NCI-H460 (cell line): ENCODE measurements at places on chromosomes 5 and 9.

DNA sequence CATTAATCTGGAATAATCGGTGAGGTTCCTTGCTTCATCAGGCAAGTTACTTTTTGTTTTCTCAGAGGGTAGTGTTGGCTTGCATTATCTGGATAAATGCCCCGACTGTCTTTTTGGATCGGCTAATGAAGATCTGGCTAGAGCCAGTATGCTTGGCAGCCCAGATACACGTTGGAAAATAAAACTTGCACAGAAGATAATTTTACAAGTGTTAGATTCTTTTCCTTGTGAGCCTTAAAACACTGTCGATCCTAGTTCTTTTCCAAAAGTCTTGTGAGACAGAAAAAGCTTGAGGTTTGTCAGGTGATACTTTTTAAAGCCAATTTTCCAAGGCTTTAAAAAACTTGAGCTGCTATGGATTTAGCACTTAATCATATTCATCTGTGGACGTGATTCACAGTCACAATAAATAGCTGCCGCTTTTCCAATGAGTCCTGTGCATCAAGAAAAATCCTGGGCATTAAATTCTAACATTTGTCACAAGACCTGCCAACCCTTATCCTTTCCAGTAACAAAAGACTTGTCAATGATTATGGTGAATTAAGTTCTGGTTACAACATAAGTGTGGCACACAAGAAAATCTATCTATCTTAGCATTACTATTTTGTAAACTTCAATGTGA lies 68.5 kb downstream of the PRLR start:
- no peak for DNase-seq

DNA sequence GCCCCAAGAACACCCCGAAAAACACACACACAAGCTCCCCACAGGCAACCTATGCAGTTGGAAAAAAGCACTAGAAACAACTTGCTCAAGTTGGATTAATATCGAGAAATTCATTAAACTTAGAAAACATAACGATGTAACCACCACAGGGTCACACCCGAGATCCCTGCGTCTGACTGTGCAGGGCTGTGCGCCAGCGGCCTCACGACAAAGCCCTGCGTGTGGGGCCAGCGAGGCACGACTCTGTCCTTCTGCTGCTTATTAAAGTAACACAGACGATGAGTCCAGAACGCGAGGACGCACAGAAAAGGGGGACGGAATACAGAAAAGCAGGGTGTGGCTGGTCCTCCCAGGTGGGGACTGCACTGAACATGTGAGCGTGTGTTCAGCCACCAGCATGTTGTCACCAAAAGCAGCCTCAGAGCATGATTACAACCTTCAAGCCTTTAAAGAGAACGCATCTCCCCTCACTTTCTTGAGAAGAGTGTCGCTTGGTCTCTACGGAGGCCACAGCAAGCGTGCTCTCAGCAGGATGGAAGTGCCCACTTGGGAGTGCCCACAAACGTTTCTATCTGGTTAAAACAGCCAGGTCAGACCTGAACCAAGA lies 14.4 kb downstream of the SLC12A7 start:
- no peak for DNase-seq

DNA sequence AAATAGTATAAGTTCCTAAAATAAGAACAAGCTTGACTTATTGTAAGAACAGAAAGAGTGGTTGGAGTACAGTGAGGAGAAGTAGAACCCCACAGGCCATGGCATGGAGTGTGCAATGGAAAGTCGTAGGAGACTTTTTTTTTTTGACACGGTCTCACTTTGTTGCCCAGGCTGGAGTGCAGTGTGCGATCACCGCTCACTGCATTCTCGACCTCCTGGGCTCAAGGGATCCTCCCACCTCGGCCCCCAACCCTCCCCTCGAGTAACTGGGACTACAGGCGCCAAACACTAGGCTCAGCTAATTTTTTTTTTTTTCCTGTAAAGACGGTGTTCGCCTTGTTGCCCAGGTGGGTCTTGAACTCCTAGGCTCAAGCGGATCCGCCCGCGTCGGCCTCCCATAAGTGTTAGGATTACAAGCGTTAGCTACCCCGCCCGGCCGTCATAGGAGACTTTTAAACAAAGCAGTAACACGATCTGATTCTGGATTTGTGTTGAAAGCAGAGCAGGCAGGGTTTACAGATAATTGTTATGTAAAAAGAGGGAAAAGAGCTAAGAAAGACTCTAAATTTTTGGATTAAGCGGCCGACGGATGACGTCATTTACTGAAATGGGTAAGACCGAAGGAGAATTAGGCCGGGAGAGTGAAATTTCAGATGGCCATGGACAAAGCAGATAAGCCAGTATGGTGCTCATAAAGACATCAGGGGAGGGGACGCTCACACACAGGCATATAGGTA lies 752 bp downstream of the TSTD2 start:
- no peak for DNase-seq

GRCh38 chr5:173643964-173644363 lies 27.5 kb upstream of the BOD1 start:
- no peak for DNase-seq

DNA sequence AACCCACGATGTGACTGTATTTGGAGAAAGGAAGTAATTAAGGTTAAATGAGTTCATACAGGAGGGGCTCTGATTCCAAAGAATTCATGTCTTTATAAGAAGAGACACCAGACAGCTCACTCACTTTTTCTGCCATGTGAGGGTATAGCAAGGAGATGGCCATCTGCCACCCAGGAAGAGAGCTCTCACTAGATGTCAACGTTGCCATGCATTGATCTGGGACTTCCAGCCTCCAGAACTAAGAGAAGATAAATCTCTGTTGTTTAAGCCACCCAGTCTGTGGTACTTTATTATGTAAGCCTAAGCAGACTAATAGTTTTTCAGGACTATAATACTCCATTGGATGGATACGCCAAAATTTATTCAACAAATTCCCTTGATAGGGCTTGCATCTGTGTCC lies 89.8 kb upstream of the RAD23B start:
- no peak for DNase-seq

- DNase-seq: peak; percentile 69
Measured at GRCh38 chr5:34929720-34930461, 532 bp downstream of the DNAJC21 start.

DNA sequence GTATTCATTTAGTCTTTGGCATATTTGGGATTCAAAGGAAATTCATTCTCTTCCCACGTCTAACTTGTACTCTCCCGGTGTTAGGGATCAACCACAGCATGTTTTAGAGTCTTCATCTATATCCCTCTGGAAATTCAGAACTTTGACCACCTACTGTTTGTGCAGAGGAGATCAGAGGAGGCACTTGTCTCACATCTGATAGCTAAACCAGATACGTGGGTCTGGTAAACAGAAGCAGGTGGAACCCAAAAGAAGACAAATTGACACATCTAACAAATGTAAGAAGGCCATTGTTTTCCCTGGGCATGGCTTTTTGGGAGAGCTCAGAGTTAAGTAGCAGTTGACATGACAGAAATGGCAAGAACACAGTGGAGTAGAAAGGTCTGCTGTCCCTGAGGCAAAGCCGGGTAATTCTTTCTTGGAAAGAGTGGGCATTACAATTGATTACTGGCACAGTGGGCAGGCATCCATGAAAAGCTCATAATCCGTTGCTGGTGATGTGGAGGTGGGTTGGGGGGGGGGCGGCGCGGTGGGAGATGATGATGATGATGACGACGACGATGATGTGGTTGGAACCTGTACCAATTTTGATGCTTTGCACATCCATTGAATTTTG lies 27.5 kb downstream of the PIP5K1B start:
- DNase-seq: no peak

GRCh38 chr5:178547753-178548415 lies 42.3 kb downstream of the COL23A1 start:
- DNase-seq: no peak

GRCh38 chr9:91395553-91396471 lies 27.8 kb downstream of the NFIL3 start:
- no peak for DNase-seq

- DNase-seq: no peak
Measured at GRCh38 chr5:15741591-15741990, 241.6 kb downstream of the FBXL7 start.

DNA sequence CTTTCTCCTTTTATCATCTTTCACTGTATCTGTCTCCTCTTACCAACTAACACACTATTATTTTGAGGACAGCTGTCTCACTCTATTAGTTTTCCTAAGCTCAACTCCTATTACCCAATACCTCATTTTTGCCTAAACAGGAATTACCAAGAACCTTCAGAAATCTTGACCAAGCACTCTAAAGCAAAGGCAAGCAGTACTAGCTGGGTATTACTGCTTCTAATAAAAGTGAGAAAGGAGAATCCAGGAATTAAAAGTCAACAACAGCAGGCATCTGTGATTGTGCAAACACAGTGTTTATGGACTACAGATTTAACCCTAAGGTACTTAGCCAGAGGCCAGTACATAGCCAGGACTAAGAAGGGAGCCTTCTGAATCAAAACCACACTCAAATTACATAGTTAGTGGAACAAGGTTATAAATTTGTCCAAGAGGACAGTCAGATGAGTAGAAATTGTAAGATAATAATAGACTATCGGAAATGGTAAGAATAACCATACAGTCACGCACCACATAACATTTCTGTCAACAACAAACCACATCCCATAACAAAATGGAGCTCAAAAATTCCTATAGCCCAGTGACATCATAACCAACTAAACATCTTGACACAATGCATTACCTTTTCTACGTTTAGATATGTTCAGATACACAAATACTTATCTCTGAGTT lies 8.3 kb downstream of the RFX3 start:
- no peak for DNase-seq

DNA sequence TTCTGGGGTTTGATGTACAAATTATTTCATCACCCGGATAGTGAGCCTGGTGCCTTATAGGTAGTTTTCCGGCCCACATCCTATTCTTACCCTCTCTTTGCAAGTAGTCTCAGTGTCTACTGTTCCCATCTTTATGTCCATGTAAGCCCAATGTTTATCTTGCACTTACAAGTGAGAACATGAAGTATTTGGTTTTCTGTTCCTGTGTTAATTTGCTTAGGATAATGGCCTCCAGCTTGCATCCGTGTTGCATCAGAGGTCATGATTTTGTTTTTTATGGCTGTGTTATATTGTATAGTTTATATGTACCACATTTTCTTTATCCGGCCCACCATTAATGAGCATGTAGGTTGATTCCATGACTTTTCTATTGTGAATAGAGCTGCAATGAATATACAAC lies 136.5 kb downstream of the PRR16 start:
- no peak for DNase-seq

DNA sequence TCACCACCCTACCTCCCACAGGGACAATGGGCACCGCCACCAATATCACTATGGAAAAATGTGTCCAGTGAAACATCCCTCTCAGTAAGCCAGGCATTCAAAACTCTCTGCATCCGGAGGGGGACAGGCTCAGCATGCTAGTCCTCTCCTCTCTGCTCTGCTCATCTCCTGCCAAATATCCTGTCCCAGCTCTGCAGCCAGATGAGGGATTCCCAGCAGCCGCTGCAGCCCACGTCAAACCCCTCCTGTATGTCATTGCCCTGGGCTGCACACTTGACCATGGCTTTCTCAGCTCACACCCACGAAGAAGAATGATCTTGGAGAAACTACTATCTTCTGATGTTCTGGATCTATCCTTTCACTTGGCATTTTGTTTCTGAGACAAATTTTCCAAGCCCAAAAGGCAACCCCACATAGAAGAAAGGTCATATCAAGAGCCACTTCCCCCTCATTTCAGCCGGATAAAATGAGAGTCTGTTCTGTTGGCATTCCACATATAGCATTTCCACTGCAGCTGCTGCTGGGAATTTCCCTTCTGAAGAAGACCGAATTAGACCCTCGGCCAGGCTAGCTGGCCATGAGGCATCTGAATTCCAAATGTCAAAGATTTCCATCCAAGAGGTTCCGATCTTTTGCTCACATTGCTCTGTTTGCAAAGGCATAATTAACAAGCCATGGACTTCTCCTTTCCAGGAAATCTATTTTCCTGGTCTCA lies 338.0 kb downstream of the ACTL7B start:
- DNase-seq: no peak

DNA sequence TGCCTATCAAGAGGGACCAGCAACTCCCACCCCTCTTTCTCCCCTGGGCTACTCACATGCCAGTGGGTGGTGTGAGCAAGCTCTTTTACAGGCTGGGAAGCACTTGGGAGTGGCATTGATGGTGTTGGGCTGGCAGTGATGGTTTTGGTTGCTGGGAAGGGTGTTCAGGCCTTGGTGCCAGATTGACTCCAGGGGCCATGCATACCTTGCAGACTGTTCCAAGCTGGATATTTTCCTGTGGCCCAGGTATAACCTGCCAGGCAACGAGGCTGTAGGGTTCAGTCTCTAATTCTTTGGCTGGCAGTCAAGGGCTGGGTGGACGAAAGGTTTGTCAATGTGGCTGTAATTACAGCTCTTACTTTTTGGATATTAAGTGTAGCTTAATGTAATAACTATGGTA lies 177.3 kb downstream of the MACROH2A1 start:
- DNase-seq: no peak

DNA sequence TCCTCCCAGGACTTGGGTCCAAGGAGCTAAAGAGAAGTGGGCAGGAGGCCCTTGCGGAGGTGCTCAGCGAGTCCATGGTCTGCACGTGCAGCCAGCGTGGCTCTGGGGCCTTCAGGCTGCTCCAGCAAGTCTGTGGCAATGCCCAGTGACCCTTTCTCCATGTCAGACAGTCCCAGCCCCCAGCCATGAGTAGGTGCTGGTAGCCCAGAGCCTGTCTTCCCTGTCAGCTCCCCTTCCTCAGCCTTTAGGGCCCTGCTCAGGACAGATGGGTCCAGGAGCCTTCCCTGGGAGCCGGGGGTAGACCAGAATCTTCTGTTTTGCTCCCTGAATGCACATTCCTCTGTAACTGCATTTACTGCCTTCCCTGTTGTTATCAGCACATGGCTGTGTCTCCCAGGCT lies 147.2 kb upstream of the IRX2 start:
- no peak for DNase-seq

DNA sequence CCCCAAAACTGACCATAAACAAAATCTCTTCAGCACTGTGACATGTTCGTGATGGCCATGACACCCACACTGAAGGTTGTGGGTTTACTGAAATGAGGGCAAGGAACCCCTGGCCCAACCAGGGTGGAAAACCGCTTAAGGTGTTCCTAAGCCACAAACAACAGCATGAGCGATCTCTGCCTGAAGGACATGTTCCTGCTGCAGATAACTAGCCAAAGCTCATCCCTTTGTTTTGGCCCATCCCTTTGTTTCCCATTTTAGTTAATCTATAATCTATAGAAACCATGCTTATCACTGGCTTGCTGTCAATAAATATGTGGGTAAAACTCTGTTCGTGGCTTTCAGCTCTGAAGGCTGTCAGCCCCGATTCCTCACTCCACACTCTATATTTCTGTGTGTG lies 21.8 kb upstream of the TUT7 start:
- DNase-seq: no peak

- DNase-seq: peak; percentile 87
Measured at GRCh38 chr5:168268949-168269936, 22.2 kb upstream of the WWC1 start.

GRCh38 chr9:97475059-97475458 lies 26.4 kb upstream of the TMOD1 start:
- DNase-seq: no peak

GRCh38 chr9:8555762-8556500 lies 756.4 kb upstream of the DMAC1 start:
- DNase-seq: peak; percentile 6

DNA sequence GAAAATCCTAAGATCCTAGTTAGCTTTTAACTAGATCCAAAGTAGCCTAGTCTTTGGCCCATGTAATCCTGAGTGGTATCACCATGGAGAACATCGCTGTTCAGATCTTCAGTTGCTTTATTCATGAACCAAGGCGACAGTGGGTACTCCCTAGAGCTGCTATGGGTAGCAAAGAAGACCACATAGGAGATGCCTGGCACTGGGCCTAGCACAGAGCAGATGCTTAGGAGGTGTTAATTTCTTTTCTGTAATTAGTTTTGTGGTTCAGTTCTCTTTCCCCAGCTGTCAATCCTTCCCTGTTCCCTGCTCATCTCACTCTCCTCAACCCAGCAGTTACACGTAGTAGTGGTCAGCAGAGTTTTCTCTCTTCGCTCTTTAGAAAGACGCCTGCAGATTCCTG lies 9.3 kb downstream of the CAST start:
- no peak for DNase-seq
